ENCODE measurements at places on chromosomes 3 and 15.

DNA sequence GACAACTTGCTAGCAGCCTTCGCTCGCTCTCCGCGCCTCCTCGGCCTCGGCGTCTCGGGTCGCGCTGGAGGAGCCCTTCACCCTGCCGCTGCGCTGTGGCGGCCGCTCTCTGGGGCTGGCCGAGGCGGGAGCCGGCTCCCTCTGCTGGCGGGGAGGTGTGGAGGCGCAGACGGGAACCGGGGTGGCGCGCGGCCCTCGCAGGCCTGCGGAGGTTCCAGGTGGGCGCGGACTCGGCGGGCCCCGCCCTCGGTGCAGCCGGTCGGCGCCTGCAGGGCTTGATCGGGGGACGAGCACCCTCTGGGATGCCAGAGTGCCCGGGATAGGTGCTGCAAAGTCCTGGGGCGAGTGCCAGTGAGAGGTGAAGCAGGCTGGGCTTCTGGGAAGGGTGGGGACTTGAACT is 989.9 kb downstream of the ROBO2 start:
- DNase-seq: no peak

- DNase-seq: no peak
Observed at GRCh38 chr15:35136321-35137189, 51.5 kb upstream of the NANOGP8 start.

- no peak for DNase-seq
Observed at GRCh38 chr3:122612696-122613095, 35.2 kb downstream of the PARP15 start.

GRCh38 chr3:16305111-16305541 is 40.1 kb downstream of the OXNAD1 start:
- no peak for DNase-seq

DNA sequence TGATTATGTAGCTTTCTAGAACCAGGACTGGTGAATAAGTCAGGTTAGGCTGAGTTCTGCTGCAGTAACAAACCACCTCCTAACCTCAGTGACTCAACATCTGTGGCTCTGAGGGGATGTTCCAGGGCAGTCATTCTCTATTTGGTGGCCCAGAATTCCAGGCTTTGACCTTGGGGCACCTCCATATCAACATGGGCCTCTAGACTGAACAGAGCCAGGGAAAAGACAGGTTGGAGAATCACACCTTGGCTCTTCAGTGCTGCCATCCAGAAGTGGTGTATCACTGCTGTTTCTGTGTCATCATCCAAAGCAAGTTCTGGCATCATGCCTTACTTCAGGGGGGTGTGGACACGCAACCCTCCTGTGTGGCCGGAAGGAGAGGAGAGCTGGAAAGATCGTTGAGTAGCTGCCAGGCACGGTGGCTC is 15.3 kb downstream of the ZBTB47 start:
- DNase-seq: no peak

- DNase-seq: no peak
Observed at GRCh38 chr3:105976196-105976595, 107.4 kb upstream of the CBLB start.

GRCh38 chr3:64705946-64706345 is 18.1 kb upstream of the ADAMTS9 start:
- no peak for DNase-seq

- DNase-seq: no peak
Observed at GRCh38 chr3:140559546-140559945, 118.3 kb upstream of the TRIM42 start.

DNA sequence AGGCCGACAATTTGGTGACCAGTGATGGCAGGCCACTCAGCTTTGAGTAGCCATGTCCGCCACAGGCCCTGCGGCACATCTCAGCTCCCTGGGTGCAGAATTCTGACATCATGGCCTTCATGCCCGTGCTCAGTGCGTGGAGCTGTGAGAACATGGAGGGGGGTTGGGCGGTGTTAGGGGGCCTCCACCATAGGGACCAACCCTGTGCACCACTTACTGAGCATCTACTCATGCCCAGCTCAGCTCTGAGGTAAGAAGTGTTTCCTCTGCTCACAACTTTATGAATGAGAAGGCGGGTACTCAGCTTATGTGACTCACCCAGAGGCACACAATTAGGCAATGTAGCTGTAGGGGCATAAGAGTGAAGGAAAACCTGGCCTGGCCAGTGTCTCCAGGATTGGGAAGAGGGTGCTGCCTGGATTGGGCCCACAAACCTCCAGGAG is 10.5 kb downstream of the ACOX2 start:
- DNase-seq: peak; percentile 7
